ENCODE measurements at places on chromosomes 12 and 14. TPM values are rescaled to one million over a fixed set of nuclear protein-coding genes. Genes with fewer than 3 reads are reported as not detected.

- H3K4me3 ChIP-seq = no peak overlapping the region
- DNase-seq = no peak
- no peaks in the 10 kb centered on the region for H3K27me3 ChIP-seq
- H3K27ac ChIP-seq = no peak overlapping the region
- H3K4me1 ChIP-seq = peaks cover 14% of the 10 kb centered on the region
Observed at GRCh38 chr12:65642061-65642661, 182.1 kb upstream of the HMGA2 start.

GRCh38 chr14:26124896-26125438, 472.9 kb downstream of the NOVA1 start:
- no peak overlapping the region for H3K4me3 ChIP-seq
- no peaks in the 10 kb centered on the region for H3K36me3 ChIP-seq
- no peak overlapping the region for H3K27ac ChIP-seq

- no peak overlapping the region for H3K4me3 ChIP-seq
- H3K36me3 ChIP-seq = no peaks in the 10 kb centered on the region
- H3K4me1 ChIP-seq = no peaks in the 10 kb centered on the region
- DNase-seq = no peak
- H3K27me3 ChIP-seq = no peaks in the 10 kb centered on the region
Observed at GRCh38 chr14:106879241-106879640, 1352.9 kb downstream of the TMEM121 start.

The MAGOHB gene
- total RNA-seq = 45.4 TPM

DNA sequence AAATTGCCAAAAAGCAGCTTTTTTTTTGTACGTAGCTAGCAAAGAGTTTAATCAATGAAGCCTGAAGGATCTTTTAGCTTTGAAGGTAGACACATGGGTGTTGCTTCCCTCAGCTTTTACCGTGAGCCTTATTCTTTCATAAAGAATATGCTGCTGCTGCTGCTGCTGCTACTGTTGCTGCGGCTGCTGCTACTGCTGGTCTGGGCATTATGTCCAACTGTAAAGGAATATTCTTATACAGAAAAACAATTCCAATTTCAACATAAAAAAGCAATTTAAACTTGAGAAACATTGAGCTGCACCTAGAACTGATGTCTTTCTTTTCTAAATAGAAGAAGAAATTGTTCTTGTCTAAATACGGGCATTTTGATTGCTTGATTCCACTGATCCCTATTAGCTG, 38.9 kb upstream of the PPP1R12A start:
- H3K4me1 ChIP-seq = no peaks in the 10 kb centered on the region
- no peaks in the 10 kb centered on the region for H3K27me3 ChIP-seq
- no peak overlapping the region for H3K27ac ChIP-seq
- no peaks in the 10 kb centered on the region for H3K36me3 ChIP-seq
- DNase-seq = no peak
- no peak overlapping the region for H3K4me3 ChIP-seq

The KRT7 gene
- 420 TPM for total RNA-seq

The SRSF5 gene
- 276 TPM for total RNA-seq

- DNase-seq = peak; percentile 21
- H3K4me1 ChIP-seq = peaks cover 39% of the 10 kb centered on the region
- no peak overlapping the region for H3K4me3 ChIP-seq
- H3K36me3 ChIP-seq = no peaks in the 10 kb centered on the region
Observed at GRCh38 chr12:113230315-113231234, 9.3 kb downstream of the TPCN1 start.

Measured in endothelial cell of umbilical vein (primary cell).